ENCODE measurements at places on chromosomes 7 and 10.
A peak's percentile ranks its signal among the peaks of the same experiment; 100 is the strongest.

- no peak for DNase-seq
Observed at GRCh38 chr10:79258894-79259293, 88.4 kb upstream of the PPIF start.

- no peak for DNase-seq
Observed at GRCh38 chr7:20141666-20142065, 75.5 kb downstream of the MACC1 start.

GRCh38 chr7:127876393-127876792, 154.8 kb downstream of the LRRC4 start:
- DNase-seq, result no peak

DNA sequence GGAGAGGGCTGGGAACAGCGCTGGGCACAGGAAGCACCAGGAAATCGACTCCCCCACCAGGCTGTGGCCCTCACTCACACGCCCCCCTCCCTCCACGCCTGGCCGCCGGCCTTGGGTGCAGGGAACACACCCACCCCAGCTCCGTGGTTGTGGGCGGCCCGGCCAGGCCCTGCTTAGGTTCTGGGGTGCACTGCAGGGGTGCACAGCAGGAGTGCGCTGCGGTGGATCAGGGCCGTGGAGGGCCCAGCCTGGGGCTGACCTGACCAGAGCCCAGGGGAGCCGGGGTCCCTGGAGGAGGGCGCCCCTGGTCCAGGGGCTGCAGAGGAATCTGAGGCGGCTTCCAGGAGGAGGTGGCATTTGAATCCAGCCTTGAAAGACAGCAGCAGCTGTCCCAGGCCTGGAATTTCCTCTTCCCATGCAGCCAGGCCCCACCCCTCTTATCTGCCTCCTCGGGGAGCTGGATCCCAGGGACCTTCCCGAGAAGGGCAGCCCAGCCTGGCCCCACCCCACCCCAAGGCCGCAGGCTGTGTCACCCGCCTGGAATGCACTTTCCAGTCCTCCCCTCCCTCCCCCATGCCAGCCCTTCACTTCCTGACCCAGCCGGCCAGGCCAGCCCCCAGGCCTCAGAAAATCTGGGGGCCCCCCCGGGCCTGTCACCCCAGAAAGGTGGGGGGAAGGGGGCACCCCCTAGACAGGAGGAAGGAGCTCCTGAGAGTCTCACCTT, 18.4 kb upstream of the PDGFA start:
- no peak for DNase-seq

DNA sequence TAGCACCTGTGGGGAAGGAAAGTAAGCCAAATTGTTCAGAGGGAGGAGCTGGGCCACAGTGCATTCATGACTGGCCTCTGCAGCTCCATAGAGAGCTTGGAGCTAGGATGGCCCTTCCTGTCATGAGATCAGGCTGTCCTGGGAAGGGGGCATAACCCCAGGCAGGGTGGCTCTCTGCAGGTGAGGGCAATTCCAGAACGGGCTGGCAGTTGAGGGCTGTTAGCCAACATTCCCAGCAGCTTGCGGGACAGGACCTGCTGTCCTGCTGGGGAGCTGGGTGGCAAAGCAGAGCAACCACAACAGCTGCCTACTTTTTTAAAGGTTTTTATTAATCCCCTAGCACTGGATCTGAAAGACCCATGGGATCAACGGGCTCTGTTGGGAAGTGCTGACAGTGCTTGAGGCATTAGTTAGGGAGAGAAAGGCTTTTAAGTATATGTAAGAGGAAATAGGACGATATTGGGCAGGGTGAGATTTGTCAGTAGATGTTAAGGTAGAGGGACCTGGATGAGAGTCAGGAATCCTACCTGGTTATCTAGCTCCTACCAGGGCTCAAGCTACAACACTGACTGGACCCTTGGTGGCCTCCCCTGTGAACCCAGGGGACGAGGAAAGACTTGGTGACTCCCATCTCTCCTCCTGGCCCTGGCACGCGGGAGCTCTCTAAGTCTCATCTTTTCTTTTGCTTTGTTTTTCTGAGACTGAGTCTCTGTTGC, 77.8 kb downstream of the NAMPT start:
- no peak for DNase-seq

GRCh38 chr10:3801558-3802192, 16.7 kb upstream of the KLF6 start:
- DNase-seq, result no peak

DNA sequence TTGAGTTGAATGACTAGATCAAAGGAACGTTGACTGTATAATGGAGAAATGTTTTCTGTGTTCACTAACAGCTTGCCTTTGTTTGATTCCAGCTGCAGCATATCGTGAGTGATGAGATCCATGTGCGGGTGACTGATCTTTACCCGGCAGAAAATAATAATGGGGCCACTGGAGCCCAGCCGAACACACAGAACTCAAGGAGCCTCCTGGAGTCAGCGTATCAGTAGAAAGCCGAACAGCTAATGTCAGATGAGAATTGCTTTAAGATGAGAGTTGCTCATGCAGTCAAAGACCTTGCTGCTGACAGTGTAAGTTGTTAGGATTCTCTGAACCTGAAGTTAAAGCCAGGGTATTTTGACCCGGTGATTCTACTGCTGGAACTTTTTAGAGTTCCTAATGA, 34.3 kb upstream of the MTPAP start:
- no peak for DNase-seq

DNA sequence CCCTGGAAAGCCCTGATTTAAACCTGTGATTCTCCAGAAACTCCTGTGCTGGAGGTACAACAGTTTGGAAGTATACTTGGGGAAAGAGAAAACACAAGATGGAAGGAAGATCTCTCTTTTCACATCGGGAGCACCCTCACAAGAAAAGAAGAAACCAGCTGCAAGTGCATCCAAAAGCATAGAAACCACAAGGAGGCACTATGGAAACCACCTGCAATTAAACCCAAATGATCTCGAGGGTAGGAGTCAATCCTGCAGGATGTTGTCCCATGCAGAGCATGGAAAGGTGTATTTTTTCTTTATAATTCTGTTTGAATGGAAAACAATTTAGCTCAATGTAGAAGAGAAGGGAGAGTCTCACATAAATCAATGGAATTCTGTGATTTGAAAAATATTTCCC, 210.5 kb downstream of the TWIST1 start:
- DNase-seq, result no peak

DNA sequence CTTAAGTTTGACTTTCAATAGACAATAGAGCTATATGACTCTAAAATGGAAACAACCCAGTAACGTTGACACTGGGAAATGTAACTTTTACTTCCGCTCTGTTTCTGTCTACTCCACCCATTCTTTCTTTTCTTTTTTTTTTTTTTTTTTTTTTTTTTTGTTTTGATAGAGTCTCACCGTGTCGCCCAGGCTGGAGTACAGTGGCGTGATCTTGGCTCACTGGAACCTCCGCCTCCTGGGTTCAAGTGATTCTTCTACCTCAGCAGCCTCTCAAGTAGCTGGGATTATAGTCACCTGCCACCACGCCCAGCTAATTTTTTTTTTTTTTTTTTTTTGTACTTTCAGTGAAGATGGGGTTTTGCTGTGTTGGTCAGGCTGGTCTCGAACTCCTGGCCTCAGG, 13.9 kb downstream of the PRSS2 start:
- DNase-seq, result no peak

GRCh38 chr7:107563081-107563774, 492 bp downstream of the COG5 start:
- no peak for DNase-seq

- no peak for DNase-seq
Observed at GRCh38 chr10:70515035-70515667, 36.6 kb downstream of the PALD1 start.

GRCh38 chr7:43490016-43490415, 92.9 kb upstream of the STK17A start:
- DNase-seq, result no peak

DNA sequence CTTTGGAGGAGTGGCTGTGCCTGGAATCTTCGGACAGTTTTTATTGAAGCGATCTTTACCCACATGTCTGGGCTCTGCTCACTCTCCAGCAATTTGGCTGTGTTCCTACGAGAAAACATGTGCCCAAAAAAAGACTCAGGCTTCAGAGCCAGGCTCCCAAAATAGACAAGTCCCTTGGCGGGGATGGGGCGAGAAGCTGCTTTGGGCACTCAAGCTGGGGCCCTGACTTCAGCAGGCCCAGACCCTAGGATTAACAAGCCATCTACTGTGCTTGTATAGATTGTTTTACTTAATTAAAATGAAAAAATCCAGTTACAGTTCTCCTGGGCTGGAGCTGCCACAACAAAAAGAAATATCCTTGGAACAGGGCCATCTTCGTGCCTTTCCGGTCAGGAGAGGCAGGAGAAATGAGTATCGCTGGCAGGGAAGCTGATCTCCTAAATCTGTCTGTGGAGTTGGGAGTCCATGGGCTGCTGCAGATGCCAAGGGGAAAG, 51.4 kb upstream of the PDCD4 start:
- no peak for DNase-seq

- no peak for DNase-seq
Observed at GRCh38 chr7:70630818-70631457, 501.0 kb upstream of the GALNT17 start.

DNA sequence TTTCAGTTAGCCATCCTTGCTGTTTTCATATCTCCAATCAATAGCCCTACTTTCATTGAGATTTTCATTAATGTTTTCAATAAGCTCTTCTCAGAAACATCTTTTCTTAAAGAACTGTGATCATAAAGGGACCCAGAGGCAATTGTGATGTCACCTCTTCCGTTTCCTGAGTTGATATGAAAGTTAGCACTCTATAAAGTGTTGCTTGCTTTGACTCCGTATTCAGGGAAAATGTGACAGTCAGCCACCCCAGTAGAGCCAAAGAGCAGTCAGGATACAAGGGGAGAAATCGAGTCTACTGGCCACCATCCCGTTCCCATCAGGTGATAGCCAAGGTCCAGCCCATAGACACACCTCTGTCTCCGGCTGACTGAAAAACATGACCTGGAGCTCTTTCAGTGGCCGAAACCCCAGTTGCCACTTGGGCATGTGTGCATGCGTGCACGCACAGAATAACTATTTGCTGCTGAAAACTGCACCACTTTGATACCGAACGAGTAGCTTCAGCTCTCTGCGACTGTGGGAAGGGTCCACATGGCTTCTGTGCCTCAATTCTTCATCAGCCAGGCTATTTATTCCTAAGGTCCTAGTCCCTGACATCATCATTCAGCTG, 291.4 kb downstream of the USP6NL start:
- DNase-seq, result no peak

DNA sequence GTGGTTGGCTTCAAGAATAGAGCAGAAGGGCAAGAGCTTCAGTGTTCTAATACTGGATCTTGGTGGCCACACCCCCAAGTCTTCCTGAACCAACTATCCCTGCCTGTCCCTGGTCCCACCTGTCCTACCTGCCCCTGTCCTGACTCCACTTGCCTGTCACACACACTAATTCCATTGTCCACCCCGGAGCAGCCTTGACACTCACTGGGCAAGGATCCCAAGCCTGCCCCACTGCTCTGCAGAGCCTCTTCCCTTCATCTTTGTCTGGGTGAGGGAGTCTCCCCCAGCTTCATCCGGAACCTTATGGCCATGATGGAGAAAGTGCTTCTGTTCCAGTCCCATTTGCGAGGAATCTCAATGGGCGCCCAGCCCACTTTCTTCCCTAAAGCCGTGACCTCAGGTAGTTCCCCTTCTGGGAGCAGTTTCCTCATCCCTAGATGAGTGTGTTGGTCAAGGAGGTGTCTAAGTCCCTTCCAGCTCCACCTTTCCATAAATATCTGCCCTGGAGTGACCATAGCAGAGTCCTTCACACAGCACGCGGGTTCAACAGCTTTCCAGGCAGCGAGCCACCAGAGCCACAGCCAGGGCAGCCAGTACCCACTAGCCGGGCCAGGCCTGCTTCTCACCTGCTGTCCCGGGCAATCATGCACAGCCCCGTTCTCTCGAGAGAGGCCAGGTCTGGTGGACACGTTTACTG, 61.5 kb downstream of the VIPR2 start:
- no peak for DNase-seq

GRCh38 chr7:47215640-47216039, 366.3 kb downstream of the TNS3 start:
- no peak for DNase-seq

- DNase-seq, result no peak
Observed at GRCh38 chr10:3681642-3682554, 103.1 kb downstream of the KLF6 start.

GRCh38 chr10:13311177-13311575, 11.3 kb upstream of the PHYH start:
- DNase-seq, result no peak

DNA sequence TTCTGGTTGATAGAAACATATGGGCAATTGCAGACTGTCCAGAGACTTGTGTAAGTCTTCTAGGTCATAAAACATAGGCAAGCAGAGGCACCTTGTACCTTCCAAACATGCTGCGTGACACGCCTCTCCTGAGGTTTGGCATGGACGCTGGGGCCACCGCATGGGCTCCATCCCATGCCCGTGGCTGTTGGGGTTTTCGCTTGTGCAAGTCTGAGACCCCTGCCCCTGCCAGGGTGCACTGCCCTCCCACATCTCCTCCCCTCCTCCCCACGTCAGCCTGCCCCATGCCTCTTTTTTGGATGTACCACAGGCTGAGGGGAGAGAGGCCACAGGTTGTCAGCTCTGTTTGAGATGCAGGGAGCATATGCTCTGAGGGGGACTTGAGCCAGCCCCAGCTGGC, 19.0 kb downstream of the EIF3B start:
- no peak for DNase-seq

GRCh38 chr10:6647811-6648526, 67.9 kb upstream of the PRKCQ start:
- peak; percentile 18 for DNase-seq

GRCh38 chr7:105678811-105679495, 97.7 kb upstream of the EFCAB10 start:
- DNase-seq, result no peak

DNA sequence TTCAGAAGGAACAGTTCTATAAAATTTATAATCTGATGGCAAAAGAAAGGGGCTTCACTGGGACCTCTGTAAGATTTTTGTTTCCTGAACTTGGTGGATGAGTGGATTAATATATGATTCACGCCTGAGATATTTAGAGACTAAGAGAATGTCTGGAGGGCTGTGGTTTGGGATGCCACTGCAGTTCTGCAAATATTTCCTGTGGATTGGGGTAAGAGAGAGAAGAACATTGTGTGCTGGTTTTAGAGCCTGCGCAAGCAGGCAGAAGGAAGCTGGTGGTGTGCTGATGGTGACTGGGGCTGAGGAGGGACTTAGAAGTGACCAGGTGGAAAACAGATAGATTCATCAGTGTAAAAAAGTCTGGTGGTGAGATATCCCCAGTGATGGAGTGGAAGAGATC, 87.0 kb downstream of the SUGCT start:
- DNase-seq, result no peak

- DNase-seq, result no peak
Observed at GRCh38 chr7:131219312-131220041, 108.2 kb upstream of the MKLN1 start.

- no peak for DNase-seq
Observed at GRCh38 chr7:90238583-90238982, 6.4 kb upstream of the CFAP69 start.

- DNase-seq, result no peak
Observed at GRCh38 chr7:158492367-158492764, 95.3 kb downstream of the PTPRN2 start.
